ENCODE measurements at places on chromosomes 1 and 21. TPM values are rescaled to one million over a fixed set of nuclear protein-coding genes. Genes with fewer than 3 reads are reported as not detected.
A peak's percentile ranks its signal among the peaks of the same experiment; 100 is the strongest.

DNA sequence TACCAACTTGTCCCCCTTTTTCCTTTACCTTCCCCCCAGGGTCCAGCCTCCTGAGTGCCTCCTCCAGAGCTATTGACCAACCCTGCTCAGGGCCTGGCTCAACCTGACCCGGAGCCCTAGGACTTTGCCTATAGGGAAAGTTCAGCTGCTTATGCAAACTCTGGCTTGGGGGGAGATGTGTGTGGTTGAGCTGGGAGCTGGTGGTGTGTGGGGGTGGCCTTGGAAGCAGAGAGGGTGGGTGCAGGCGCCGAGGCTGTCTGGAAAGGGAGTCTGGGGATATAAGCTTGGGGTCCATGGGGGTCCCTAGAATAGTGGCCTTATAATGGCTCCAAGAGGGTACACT, 14.1 kb downstream of the KCNQ4 start:
- no peaks in the 10 kb centered on the region for H3K36me3 ChIP-seq
- peak overlapping the region; percentile 58 for H3K27ac ChIP-seq
- no peak overlapping the region for H3K4me3 ChIP-seq
- no peaks in the 10 kb centered on the region for H3K27me3 ChIP-seq

- H3K4me3 ChIP-seq: no peak overlapping the region
- H3K4me1 ChIP-seq: no peaks in the 10 kb centered on the region
- no peaks in the 10 kb centered on the region for H3K36me3 ChIP-seq
- no peak overlapping the region for H3K27ac ChIP-seq
- DNase-seq: no peak
- no peaks in the 10 kb centered on the region for H3K27me3 ChIP-seq
Observed at GRCh38 chr21:29256126-29256910, 42.4 kb upstream of the BACH1 start.

DNA sequence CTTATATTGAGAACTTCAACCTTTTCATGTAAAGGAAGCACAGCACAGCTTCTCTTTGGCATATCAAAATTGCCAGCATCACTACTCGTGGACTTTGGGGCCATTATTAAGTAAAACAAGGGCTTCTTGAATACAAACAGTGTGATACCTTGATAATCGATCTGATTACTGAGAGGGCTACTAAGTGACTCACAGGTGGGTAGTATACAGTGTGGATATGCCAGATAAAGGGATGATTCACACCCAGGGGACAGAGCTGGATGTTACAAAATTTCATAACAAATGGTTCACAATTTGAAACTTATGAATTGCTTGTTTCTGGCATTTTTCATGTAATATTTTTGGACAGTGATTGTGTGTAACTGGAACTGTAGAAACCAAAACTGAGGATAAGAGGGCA, 15.4 kb downstream of the HDAC1 start:
- H3K4me3 ChIP-seq: no peak overlapping the region
- H3K27me3 ChIP-seq: no peaks in the 10 kb centered on the region
- no peaks in the 10 kb centered on the region for H3K4me1 ChIP-seq
- H3K27ac ChIP-seq: no peak overlapping the region

DNA sequence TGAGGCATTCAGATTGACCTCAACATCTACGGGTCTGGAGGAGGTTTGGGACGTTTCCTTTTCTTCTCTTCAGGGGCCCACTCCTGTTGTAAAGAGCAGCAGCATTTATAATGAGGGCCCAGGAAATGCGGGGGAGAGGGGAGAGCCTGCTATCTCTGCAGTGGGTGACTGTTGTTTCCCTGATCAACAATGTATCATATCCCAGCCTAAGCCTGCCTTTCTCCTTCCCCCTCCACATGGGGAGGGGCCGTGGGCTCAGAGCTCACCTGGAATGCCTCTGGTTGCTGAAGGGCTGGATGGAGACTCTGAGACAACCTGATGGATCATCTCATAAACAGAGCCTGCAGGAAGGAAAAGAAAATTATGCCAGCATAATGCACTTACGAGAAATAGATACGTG, 36.0 kb upstream of the HAO2 start:
- H3K27ac ChIP-seq: no peak overlapping the region
- H3K36me3 ChIP-seq: no peaks in the 10 kb centered on the region
- DNase-seq: no peak

- no peak overlapping the region for H3K27ac ChIP-seq
- no peak for DNase-seq
- no peak overlapping the region for H3K4me3 ChIP-seq
Observed at GRCh38 chr1:219917851-219918466, 10.4 kb downstream of the SLC30A10 start.

DNA sequence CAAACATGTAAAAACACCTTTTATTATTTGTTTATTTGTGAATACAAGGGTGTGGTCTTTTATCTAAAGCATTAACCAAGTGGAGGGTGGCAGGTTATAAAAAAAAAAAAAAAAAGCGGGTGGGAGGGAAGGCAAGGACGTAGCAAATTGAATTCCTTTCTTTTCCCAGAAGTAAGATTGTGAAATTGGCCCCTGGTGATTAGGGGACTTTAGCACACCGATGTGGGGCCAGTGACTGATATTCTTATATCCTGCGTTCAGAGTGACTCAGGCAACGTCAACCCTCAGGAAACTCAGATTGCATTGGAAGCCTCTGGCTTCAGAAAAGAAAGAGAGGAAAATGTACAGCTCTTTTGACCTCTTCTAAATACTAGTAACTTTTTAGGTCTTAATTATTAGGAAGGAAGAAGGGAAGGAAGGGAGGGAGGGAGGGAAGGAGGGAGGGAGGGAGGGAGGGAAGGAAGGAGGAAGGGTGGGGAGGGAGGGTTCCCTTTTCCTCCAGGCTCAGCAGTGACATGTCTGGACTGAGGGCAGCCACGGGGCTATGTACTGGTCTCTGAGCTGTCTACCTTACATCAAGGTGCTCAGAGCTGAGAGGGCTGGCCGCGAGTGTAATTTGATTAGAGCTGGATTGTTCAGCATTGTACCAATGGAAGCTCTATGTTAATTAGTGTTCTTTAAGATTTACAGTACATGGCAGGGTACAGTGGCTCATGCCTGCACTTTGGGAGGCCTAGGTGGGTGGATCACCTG, 30.2 kb downstream of the EVA1C start:
- no peaks in the 10 kb centered on the region for H3K27me3 ChIP-seq
- no peak overlapping the region for H3K27ac ChIP-seq
- no peak for DNase-seq
- H3K4me1 ChIP-seq: no peaks in the 10 kb centered on the region
- no peak overlapping the region for H3K4me3 ChIP-seq

DNA sequence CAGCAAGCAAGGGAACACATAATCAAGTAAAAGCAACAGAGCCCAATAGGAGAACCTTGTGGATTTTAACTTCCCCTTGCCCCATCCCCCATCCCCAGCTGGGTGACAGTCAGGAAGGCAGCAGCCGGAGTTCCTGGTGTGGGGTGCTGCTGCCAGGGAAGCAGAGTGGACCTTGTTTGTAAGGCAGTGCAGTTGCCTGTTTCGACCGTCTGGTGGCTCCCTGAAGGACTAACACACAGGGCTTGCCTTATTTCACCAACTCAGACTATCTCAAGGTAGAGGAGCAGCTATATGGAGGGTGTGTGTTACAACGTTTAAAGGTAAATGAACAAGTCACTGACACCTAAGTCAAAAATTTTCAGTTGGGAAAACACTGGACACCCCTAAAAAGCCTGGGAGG, 6.6 kb downstream of the KRTAP10-8 start:
- no peak overlapping the region for H3K27ac ChIP-seq
- no peak for DNase-seq

The UBXN11 gene
- 8.7 TPM for total RNA-seq

The MCOLN2 gene
- 1.4 TPM for total RNA-seq

Data from pancreas (tissue), 10 donors.